ENCODE measurements at places on chromosomes 2 and 18.

DNA sequence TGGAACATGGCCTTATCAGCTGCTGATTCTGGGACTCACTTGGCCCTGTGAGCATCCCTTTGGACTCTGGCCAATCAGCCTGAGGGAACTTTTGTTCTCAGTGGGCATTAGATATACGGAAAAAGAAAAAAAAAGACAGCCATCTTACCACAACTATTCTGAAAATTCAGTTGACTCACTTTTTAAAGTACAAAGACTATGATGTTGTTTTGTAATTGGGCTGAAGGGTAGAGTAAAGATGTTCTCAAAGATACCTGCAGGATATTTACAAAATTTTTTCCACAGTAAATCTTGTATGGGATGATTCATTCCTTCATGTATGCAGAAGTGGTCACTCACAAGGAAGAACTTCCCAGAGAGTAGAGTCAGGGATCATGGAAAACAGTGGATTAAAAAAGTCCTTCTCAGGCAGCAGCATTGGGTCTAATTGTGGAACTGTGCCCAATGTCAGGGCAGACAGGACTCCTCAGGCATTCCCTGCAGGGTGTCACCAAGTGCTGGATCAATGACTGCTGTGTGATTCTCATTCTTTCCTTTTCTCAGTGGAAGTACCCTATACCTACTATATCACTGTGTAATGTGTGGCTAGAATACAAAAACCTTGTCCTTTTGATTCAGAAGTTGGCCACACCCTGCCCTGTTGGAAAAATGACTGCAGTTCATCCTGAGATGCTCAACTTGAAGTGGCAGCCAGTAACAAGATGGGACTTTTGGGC lies 35.4 kb downstream of the SULT1C4 start:
- DNase-seq, result no peak

DNA sequence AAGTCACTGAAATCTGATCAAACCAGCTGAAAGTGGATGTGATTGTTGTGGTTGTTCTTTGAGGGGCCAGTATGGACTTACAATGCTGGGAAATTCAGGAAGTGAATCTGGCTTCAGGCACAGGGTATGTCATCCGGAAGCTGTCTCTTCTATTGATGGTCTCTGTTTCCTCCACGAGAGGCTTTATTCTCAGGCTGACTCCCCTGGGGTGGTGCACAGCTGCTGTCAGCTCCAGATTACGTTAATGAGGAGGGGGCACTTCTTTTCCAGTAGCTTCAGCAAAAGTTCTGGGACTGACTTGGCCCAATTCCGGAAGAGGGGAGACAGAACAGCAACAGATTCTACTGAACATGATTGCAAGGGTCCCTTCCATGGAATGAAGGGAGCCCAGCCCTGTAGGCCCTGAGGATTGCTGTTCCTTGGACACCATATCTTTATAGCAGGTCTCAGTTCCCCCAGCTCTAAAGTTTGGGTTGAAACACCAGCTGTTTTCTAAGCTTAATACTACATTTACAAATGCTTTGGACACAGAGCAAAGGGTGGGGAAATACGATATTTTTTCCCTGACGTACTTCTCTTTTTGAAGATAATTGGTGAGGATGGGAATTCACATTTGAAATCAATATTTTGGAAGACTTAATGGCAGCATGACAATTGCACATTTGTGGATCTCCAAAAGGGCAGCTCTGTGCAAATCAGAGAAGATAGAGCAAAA lies 400.9 kb downstream of the TSN start:
- DNase-seq, result no peak

GRCh38 chr2:152562198-152562884 lies 154.9 kb downstream of the PRPF40A start:
- DNase-seq, result no peak

DNA sequence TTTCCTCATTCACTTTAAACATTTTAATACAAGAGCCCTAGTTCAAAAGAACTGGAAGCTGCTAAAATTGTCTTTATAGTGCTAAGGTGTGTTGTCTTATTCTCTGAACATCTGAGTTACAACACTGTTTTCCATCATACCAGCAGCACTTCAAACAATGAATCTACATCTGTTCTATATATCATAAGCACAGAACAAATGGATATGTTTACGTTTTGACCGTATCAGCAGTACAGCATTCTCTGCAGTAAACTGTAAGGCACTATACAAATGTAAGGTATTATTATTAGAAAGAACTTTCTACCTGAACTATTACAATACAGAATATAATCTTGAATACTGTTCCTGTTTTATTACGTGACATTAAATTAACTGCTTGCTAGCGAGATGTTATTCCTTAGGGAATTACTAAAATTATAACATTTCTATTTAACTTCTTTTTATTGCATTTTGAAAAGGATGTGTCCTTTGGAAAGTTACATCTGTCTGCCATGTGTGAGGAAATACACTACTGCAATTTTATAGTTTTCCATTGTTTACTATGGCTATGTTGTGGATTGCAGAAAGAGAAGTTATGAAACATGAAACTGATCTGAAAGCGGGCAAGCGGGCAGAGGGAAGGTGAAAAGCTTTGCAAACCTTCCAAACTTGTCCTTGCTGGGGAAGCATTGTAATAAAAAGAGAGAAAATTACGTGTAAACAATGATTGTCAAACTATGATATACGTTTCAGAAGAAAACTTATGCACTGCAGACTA lies 13.7 kb downstream of the NCKAP1 start:
- no peak for DNase-seq

GRCh38 chr2:136334967-136335366 lies 217.0 kb upstream of the CXCR4 start:
- no peak for DNase-seq

DNA sequence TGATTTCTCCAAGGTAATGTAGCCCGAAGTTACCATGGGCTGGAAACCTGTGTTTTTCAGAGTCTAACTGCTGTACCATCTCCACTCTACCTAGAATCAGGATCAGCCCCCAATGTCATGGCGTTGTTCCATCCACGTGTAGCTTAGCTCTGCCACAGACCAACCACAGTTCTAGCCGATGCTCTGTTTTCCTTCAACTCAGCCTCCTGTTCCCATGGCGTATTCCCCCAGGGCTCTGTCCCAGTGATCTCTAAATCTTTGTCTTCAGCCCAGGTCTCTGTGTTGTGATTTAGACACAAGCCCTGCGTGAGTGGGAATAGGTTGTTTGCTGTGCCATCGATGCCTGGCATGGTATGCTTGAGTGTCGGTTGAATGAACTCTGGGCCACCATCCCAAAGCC lies 53.4 kb downstream of the LPIN1 start:
- no peak for DNase-seq

DNA sequence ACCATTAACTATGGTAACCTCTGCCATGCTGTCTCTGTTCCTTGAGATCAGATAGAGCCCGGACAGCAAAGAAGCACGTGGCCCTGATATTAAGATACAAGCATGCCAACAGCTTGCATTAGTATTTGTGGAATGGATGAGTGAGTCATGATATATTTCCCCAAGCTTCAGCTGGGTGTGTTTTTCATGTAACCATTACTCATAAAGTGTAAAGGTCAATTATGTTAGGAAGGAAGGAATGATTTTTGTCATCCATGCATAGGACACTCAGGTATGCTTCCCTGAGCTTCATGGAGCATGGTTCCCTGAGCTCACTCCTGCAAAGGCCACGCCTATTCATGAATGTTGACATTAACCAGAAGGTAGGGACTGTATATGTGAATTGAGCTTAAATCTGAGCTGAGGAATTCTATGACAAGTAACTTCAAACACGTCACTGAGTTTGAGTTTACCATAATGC lies 74.6 kb downstream of the ARL4C start:
- DNase-seq, result no peak

DNA sequence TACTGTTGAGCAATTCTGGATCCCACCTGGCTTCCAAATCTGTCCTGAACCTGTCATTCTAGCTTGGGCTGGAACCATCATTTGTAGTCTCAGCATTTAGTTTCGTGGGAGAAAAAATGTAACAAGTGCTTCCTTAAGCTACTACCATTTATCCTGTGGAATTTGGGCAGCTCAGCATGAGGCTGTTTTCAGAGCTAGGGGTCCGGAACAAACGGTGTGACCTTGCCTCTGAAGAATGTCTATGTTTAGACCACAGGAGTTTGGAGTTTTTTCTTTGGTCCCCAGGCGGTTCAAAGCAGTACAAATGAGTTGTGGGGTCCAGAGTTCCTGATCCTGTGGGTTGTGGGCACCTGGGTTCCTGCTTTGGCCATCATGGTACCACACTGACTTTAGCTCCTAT lies 59.1 kb upstream of the TMEM178A start:
- no peak for DNase-seq

GRCh38 chr18:57889841-57890240 lies 86.7 kb upstream of the ATP8B1 start:
- DNase-seq, result no peak

DNA sequence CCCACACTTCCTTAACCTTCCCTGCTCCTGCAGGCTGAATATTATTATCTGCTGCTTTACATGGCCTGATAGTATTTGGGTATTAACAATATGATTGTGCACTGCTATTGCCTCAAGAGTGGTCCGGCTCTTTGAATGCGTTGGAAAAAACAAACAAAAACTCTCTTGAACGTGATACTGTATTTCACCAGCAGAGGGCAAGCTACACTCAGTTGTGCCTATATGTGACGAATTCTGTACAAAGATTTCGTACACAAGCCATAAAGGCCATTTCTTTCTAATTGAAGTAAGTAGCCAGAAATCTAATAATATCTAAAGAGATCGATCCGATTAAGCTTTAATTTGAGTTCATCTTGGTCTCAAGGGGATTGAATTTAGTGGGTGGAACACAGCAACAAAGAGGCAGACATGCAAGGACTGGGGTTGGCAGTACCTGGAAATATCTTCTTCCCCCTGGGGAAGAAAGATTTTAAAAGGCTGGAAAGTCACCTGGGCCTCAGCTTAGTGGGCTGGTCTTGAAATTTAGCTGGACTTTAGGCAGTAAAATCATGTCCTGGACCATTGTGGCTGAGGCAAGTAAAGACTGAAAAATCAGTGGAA lies 49.3 kb upstream of the RAB6D start:
- DNase-seq, result peak; percentile 59

DNA sequence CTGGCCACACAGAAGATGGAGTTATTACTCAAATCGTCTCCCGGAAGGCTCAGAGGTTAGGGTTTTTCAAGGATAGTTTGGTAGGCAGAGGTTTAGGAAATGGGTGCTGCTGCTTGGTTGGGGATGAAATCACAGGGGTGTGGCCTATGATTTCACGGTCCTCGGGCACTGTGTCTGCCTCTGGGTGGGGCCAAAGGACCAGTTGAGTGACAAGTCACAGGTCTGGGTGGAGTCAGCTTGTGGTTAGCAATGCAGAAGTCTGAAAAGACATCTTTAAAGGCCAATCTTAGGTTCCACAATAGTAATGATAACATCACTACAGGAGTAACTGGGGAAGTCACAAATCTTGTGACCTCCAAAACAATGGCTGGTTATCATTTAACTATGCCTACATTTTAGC lies 387.8 kb downstream of the ZNF521 start:
- no peak for DNase-seq

All from NCI-H1105 treated with DMSO at 0.1 percent for 48 hours (cell line).